GM12892 (cell line): ENCODE measurements at places on chromosomes 11 and 22.

- DNase-seq = no peak
These were observed 77.5 kb downstream of the EFCAB6 start for GRCh38 chr22:43734370-43735150.

GRCh38 chr11:16813126-16813525 lies 74.7 kb downstream of the C11orf58 start:
- DNase-seq = no peak

DNA sequence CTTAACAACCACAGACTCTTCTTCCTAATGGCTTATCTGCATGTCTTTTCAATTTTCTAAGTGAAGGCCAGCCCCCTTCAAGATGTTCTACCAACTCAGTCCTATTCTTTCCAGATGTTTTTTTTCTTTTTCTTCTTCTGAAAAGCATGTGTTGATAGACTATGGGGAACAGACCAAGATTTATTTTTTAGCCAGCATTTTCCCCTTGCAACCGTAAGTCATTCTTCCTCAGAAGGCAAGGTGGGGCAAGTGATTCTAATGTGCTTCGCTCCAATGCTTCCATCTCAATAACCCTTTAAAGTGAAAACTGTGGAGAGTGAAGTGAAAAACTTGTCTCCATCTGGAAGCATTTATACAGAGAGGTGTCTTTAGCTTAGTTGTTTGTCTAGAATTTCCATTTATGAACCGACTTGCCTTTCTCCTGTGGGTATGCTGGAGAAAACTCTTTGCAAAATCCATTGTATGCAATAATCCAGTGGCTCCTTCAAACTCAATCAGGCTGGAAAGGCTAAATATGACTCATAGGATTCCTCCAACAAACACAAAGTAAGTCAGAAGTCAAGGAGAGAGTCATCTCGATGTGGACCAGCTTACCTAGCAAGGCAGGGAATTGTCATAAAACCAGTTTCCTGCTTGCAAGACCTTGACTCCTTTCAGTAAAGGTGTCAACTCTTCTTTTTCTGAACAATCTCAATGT lies 83.7 kb downstream of the MAML2 start:
- no peak for DNase-seq

- DNase-seq = no peak
These were observed 780 bp upstream of the ALDH3B2 start for GRCh38 chr11:67675058-67675747.

DNA sequence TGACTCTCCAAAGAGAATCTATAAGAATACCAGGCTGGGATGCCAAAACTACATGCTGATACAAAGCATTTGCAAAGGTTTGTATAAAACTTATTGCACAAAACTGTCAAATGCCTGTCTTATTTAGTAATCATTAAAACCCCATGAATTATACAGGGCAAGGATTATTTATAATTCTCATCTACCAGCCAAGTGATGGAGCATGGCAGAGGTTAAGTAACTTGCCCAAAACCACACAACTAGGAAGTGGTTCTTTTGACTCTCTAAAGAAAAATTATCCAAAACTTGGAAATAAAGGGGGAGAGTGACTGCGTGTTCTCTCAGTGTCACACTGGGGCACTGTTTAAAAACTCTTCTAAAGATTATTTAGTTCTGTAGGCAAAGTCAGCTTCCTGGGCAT lies 17.4 kb upstream of the CLMP start:
- DNase-seq = no peak

- DNase-seq = no peak
These were observed 24.7 kb upstream of the NAP1L4 start for GRCh38 chr11:3016861-3017260.

DNA sequence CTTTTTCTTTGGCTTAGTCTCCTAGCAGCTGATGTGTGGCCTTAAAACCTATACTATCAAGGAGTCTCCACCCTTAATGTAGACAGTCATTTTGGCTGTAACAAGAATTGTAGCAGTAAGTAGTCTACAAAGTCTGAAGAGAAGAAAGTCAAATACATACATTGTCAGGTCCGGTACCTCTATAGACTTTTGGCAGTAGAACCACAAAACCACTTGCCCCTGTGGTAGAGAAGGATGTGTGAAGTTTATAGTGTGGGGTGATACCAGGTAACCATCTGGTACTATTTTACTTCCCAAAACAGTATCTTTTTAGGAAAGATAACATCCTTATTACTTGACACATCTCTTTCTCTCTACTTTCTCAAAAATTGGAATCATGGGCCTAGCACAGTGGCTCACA lies 15.1 kb downstream of the ATG13 start:
- no peak for DNase-seq
